ENCODE measurements at places on chromosomes 7 and 10.

- no peak for DNase-seq
Observed at GRCh38 chr10:31953480-31953879, 24.8 kb upstream of the ARHGAP12 start.

DNA sequence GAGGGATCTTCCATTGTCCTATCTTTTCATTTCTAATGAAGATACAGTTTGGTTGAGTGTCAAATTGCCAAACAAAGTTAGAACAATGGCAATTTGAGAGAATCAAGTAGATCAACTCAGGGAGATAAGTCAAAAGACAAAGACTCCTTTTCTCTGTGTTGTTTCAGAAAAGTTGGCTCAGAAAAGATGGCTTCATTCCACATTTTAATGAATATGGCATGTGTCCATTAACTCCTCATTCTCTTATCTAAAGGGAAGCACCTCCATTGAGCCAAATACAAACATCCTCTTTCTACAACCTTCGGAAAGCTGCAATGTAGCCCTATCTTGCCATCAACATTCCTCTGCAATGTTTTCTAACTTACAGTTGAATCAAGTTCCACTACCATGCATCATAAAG, 939.0 kb upstream of the C7orf33 start:
- DNase-seq, result no peak

DNA sequence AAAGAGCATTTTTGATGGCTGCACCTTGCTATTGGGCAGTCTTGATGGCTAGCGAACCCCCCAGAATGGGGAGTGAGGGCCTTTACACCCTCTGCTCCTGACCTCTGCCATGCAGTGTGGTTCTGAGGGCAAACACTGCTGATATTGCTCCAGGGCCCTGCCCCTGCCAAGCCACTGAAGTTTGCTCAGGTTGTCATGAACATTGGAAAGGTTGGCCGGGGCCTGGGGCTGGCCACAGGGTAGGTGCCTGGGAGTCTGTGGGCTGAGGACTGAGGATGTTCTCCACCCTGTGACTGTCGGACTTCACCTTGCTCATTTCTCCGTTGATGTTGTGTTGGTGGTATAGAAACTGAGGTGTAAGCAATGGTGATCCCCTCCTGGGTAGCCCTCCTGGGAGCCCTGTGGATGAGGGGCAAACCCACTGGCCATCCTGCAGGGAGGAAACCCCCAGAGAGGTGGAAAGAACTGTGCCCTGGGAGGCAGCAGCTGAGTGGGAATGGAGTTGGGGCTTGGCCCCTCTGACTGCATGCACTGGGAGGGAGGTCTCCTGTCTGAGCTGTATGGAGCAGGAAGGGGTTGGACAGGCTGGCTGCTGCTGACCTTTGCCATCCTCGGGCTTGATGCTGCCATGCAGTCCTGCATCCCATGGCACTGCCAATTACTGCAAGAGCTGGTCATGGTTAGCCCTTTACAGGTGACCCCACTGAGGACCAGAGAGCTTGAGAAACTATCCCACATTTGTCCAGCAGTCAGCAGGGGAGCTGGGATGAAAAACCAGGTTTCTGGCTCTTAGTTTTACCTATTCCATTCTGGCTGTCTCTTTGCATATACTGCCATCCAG, 77.1 kb downstream of the SH2D4B start:
- DNase-seq, result no peak

- DNase-seq, result no peak
Observed at GRCh38 chr10:124557648-124558338, 96.2 kb downstream of the LHPP start.

DNA sequence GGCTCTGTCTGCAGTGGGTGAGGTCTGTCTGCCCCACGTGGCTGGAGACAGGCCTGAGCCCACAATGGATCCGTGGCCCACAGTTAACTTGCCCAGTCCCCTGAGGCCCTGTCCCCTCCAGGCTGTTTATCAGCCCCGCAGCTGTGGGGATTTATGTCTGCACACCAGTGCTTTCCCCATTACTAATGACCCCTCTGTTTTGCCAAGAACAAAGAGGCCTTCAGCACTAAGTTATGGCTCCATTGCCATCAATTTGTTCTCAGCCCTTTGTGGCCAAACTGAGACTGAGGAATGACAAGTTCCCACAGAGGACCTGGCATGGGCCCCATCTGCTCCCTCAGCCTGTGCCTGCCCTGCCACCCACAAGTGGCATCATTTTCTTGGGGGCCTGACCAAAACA, 138.2 kb downstream of the C10orf105 start:
- DNase-seq, result no peak

- no peak for DNase-seq
Observed at GRCh38 chr7:158500651-158501052, 87.0 kb downstream of the PTPRN2 start.

DNA sequence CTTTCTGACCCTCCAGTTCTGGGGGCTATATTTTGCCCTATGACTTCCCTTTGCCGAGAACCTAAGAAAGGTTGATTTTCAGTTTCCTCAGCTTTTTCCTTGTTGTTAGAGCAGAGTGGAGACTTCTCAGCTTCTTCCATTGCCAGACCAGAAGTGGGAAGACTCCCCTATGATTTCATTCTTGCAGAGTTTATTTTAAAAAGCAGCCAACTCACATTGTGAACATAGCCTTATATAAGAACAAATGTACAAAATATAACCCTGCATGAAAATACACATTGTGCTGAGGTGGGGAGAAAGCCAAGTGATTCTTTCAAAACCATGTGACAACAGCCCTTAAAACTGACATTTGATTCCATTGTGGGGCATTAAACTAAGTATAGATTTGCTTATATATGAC, 33.8 kb upstream of the FZD8 start:
- no peak for DNase-seq

- peak; percentile 50 for DNase-seq
Observed at GRCh38 chr7:56105508-56105907, 768 bp downstream of the CHCHD2 start.

- DNase-seq, result no peak
Observed at GRCh38 chr10:120729547-120729946, 121.6 kb upstream of the WDR11 start.

- DNase-seq, result no peak
Observed at GRCh38 chr7:105825371-105825770, 51.0 kb downstream of the ATXN7L1 start.

GRCh38 chr7:48052748-48053147, 17.4 kb downstream of the C7orf57 start:
- DNase-seq, result peak; percentile 39

- no peak for DNase-seq
Observed at GRCh38 chr7:37234928-37235327, 213.7 kb downstream of the ELMO1 start.

All from activated CD4-positive, alpha-beta memory T cell treated with anti-CD3 and anti-CD28 coated beads for 36 hours (primary cell).